ENCODE measurements at places on chromosomes 6 and 20. TPM values are rescaled to one million over a fixed set of nuclear protein-coding genes. Genes with fewer than 3 reads are reported as not detected.

C6orf163 gene
- 1.4 TPM for total RNA-seq

SNX9 gene
- total RNA-seq = 30.8 TPM

PTGIS gene
- total RNA-seq = 16.3 TPM

POLR3F gene
- total RNA-seq = 2.9 TPM

CRISP3 gene
- not detected for total RNA-seq

DDX43 gene
- not detected for total RNA-seq

CLVS2 gene
- total RNA-seq = not detected

FNDC1 gene
- 0.66 TPM for total RNA-seq

OTOR gene
- not detected for total RNA-seq

SIRT5 gene
- 28.3 TPM for total RNA-seq

CST2 gene
- total RNA-seq = not detected

GATA5 gene
- total RNA-seq = 0.56 TPM

FILIP1 gene
- 1.6 TPM for total RNA-seq

HLA-E gene
- total RNA-seq = 116 TPM

TMEM200A gene
- total RNA-seq = not detected

SLC17A3 gene
- 19.3 TPM for total RNA-seq

KCNG1 gene
- total RNA-seq = 0.22 TPM

SLC52A3 gene
- not detected for total RNA-seq

PSMB8 gene
- 39.4 TPM for total RNA-seq

NECAB3 gene
- total RNA-seq = 13.2 TPM

TGM3 gene
- total RNA-seq = 0.31 TPM

CLPSL2 gene
- not detected for total RNA-seq

CGAS gene
- 0.67 TPM for total RNA-seq

BRD2 gene
- 66.3 TPM for total RNA-seq

OPN5 gene
- total RNA-seq = not detected

NHLRC1 gene
- total RNA-seq = 2.9 TPM

FAM217A gene
- not detected for total RNA-seq

POM121L2 gene
- not detected for total RNA-seq

SYNDIG1 gene
- not detected for total RNA-seq

CCR6 gene
- not detected for total RNA-seq

FERMT1 gene
- total RNA-seq = 0.66 TPM

LAMA5 gene
- total RNA-seq = 51.4 TPM

SEL1L2 gene
- total RNA-seq = not detected

Measured in right lobe of liver (tissue), 6 donors.